ENCODE measurements at places on chromosomes 12 and 14.

GRCh38 chr12:95574799-95575452 lies 23.6 kb upstream of the USP44 start:
- H3K4me3 ChIP-seq, result no peak overlapping the region
- no peaks in the 10 kb centered on the region for H3K27me3 ChIP-seq
- no peaks in the 10 kb centered on the region for H3K4me1 ChIP-seq
- H3K27ac ChIP-seq, result no peak overlapping the region

- H3K4me1 ChIP-seq, result no peaks in the 10 kb centered on the region
- no peaks in the 10 kb centered on the region for H3K27me3 ChIP-seq
- H3K36me3 ChIP-seq, result no peaks in the 10 kb centered on the region
- DNase-seq, result no peak
- H3K4me3 ChIP-seq, result no peak overlapping the region
- no peak overlapping the region for H3K27ac ChIP-seq
Measured at GRCh38 chr12:81222846-81223592, 145.1 kb downstream of the ACSS3 start.

GRCh38 chr12:108360057-108360456 lies 20.9 kb upstream of the CMKLR1 start:
- DNase-seq, result no peak
- no peaks in the 10 kb centered on the region for H3K36me3 ChIP-seq
- H3K4me1 ChIP-seq, result no peaks in the 10 kb centered on the region
- no peak overlapping the region for H3K27ac ChIP-seq

- H3K36me3 ChIP-seq, result no peaks in the 10 kb centered on the region
- no peak overlapping the region for H3K27ac ChIP-seq
- H3K27me3 ChIP-seq, result no peaks in the 10 kb centered on the region
- peak; percentile 46 for DNase-seq
Measured at GRCh38 chr12:65306366-65307168, 28.1 kb downstream of the MSRB3 start.

DNA sequence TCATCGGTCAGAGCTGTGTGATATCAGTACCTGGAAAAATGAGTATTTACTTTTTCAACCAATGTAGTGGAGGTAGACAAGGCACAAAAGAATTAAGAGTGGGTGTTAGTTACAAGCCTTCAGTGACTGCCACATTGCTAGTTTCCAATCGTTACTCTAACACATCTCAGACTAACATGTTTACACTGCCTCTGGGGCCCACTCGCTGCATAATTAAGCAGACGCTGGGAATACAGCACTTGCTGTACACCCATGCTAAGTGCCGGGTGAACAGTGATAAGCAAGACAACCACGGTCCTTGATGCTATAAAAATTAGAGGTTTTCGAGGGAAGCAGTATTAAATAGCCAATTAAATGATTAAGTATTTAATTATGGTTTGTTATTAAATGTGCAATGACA lies 1147.6 kb downstream of the AACS start:
- no peaks in the 10 kb centered on the region for H3K4me1 ChIP-seq
- H3K36me3 ChIP-seq, result no peaks in the 10 kb centered on the region
- DNase-seq, result no peak
- no peak overlapping the region for H3K4me3 ChIP-seq
- no peaks in the 10 kb centered on the region for H3K27me3 ChIP-seq

DNA sequence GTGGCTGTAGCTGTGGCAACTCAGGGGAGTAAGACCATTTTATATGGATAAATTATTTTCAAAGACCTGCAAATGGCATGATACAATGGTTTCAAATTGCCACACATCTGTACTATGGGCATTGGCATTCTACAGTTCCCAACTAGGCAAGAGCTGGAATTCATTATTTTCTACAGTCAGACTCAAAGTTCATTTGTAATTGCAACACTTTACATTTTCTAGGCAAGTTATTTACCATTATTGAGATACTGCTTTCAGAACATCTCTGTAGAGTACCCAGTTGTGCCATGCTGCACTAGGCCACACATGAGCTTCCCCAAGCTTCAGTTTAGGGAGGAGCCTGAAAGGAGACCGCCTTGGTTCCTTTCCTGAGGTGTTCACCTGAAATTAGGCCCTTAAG lies 8.0 kb upstream of the ATG14 start:
- no peak overlapping the region for H3K27ac ChIP-seq
- H3K4me3 ChIP-seq, result no peak overlapping the region
- no peaks in the 10 kb centered on the region for H3K27me3 ChIP-seq
- H3K36me3 ChIP-seq, result no peaks in the 10 kb centered on the region
- no peak for DNase-seq

GRCh38 chr12:2173971-2174370 lies 121.2 kb downstream of the CACNA1C start:
- H3K27me3 ChIP-seq, result no peaks in the 10 kb centered on the region
- H3K4me3 ChIP-seq, result no peak overlapping the region
- no peaks in the 10 kb centered on the region for H3K4me1 ChIP-seq
- H3K27ac ChIP-seq, result no peak overlapping the region
- no peaks in the 10 kb centered on the region for H3K36me3 ChIP-seq

Measured in lower lobe of right lung (tissue), 2 donors.